AG08396 (cell line): ENCODE measurements at places on chromosomes 6 and 20.

GRCh38 chr20:37925265-37926165 is 22.6 kb downstream of the VSTM2L start:
- DNase-seq = no peak

- DNase-seq = no peak
Observed at GRCh38 chr6:1315201-1315559, 3.3 kb downstream of the FOXQ1 start.

GRCh38 chr6:10668126-10668917 is 26.1 kb downstream of the C6orf52 start:
- no peak for DNase-seq

DNA sequence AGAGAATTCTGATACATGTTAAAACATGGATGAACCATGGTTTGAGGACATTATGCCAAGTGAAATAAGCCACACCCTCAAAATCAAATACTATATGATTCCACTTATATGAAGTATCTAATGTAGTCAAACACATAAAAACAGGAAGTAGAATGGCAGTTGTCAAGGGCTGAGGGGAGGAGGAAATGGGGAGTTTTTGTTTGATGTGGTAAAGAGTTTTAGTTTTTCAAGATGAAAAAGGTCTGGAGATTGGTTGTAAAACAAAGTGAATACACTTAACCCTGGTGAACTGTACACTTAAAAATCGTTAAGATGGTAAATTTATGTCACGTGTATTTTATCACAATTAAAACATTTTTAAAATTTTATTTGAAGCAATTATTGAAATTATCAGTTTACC is 127.4 kb upstream of the GRIK2 start:
- no peak for DNase-seq

- no peak for DNase-seq
Observed at GRCh38 chr6:161308075-161308655, 34.3 kb upstream of the AGPAT4 start.

GRCh38 chr20:19328676-19329075 is 116.2 kb downstream of the SLC24A3 start:
- no peak for DNase-seq

DNA sequence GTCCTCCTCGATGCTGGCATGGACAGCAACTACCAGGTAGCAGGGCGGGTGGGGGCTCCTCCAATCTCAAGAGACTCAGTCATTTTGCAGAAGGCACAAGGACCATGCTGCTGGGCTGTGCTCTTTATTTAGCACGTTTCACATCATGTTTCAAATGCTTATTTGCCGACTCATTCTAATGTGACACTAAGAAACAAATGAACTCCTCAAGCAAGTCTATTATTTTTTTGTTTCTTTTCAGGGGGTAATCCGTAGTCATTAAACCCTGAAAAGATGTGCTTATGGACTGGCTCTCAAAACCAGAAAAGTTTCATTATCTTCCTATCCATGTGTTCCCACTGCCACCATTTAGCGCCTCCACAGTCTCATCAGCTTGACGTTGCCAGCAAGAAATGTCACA is 92.9 kb downstream of the ANKS1A start:
- DNase-seq = peak; percentile 28

DNA sequence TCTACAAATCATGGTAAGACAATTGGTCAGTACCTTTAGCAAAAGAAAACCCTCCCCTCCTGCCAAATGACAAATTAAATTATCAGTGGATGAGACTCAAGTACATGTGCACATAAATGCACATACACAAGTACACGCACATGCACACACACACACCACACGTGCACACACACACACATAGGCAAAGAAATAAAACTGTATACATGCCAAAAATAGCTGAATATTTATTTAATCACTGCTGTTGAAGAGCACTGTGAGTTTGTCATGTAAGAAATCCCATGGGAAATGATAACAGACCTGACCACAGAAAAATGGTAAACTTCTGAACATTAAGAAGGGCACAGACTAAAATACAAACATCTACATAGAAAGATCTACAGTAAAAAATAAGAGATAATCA is 46.6 kb upstream of the TNFAIP3 start:
- DNase-seq = no peak

DNA sequence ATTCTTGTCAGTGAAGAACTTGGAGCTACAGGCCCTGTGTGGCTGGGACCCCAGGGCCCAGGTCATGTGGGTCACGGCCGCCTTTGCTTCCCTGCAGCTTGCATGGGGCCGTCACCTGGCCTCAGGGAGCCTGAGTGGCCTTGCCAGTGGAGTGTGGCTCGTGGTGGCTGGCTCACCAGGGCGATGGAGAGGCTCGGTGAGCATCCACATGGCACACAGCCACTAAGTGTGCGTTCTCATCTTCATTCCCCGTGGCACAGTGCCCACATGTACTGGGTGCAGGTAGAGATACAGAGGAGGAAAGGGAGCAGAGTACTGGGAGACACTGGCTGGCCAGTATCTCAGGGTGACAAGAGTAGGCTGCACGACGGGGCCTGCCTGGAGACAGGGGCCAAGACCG is 21.5 kb downstream of the MANBAL start:
- no peak for DNase-seq

DNA sequence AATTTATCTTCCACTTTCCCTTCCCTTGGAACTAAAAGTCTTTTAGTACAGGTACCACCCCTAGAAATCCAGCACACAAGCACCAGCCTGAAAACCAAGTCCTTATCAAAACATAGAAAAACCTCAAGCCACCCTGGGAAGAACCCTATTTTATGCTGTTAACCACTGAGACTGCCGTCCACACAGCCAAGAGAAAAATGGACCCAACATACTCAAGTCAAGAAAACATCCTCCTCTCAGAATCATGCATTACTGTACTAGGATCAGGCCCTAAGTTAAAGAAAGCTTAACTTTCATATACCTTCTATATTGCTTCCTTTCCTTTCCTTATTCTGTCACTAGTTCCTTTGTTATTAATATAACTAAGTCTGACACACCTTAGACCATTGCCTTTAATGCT is 16.9 kb upstream of the GOPC start:
- DNase-seq = no peak

- peak; percentile 46 for DNase-seq
Observed at GRCh38 chr6:138815797-138816528, 20.1 kb downstream of the ECT2L start.

DNA sequence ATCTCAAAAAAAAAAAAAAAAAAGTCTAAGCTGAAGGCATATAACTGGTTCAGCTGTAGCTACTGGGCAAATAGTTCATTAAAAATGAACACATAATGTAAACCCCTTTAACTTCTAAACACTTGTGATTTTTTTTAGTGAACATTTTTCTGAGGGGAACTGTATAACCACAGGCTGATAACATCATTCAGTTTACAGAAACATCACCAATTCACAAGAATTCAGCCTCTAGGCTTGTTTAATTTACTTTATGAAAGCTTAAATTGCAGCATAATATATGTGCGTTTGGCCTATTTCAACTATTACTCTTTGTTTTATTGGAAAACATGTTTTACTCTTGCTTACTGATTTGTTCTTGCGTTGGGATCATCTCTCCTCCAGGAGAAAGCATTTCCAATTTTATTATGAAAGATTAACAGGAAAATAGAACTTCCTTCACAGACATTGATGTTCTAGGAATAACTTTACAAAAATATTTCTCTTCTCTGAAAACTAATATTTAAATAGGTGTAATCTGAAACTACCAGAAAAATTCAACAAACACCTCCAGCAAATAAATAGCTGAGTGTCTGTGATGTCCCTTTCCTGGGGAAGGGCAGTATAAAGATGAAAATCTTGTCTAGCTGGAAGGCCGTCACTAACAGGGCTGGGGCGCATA is 284.5 kb downstream of the UST start:
- no peak for DNase-seq

GRCh38 chr20:18718129-18718528 is 95.5 kb upstream of the SCP2D1 start:
- DNase-seq = no peak

GRCh38 chr6:41597246-41598000 is 40.8 kb upstream of the MDFI start:
- DNase-seq = no peak

- DNase-seq = no peak
Observed at GRCh38 chr6:37135835-37136694, 33.9 kb upstream of the PIM1 start.

GRCh38 chr6:36246506-36247268 is 23.2 kb upstream of the PNPLA1 start:
- DNase-seq = no peak

GRCh38 chr20:49684335-49684997 is 29.2 kb downstream of the B4GALT5 start:
- no peak for DNase-seq

DNA sequence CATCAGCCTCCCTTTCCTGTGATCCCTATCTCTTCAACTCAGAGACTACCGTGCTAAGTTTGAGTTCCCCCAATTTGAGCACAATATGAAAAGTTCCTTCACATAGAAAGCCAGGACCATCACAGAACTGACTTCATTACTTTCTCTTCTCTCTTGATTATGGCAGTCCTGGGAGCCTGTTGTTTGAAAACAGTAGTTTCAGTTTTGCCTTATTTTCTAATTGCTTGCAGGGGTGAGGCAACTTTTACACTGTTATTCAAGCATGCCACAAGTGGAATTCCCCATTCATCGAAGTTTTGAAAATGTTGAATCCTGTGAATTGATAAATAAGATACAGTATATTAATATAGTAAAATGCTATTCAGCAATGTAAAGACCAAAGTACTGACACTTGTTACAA is 569.7 kb upstream of the MARCKS start:
- DNase-seq = no peak

DNA sequence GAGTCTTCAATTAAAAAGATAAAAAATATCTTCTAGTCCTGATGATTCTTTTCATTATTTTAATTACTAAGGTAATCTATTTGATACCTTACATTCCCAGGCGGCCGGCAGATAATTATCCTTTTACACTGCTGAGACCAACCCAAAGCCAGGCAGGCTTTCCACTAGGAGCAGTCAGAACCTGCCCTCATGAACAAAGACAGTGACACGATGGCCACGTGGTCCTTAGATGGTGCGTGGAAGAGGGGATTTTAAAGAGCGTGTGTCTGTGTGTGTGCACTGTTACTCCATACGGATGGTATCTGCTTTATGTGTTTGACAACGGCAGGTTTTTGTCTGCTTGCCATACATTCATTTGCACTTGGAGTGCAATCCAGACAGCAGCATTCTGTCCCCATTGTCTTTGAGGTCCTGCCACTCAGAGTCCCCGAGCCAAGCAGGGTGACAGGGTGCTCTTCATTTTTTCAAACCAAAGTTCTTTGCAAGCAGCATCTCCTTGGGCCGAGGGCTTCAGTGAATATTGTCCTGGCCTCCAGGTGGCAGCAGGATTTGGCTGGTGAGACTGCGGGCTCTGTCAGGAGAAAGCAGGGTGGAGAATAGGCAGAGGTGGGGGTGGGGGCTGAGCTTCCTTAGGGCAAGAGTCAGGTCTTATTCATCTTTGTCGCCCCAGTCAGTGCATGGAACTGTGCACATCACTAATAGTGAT is 260.5 kb downstream of the NRN1 start:
- DNase-seq = no peak

DNA sequence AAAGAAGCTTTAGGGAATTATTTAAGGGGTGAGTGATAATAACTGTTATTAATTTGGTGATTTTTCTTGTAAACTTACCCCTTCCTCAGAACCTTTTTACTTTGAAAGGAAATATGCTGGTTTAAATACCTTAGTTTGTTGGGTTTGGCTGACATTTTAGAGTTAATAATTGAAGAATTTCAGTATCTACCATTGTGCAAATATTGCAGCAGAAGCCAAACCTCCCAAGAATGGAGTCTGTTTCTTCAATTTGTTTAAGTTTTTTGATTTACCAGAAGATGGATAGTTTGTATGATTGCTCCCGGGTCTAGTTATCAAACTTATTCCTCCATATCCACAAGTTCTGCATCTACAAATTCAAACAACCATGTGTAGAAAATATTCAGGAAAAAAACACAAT is 77.1 kb downstream of the ATRN start:
- no peak for DNase-seq

- DNase-seq = no peak
Observed at GRCh38 chr20:54254596-54254995, 46.7 kb downstream of the PFDN4 start.

- no peak for DNase-seq
Observed at GRCh38 chr6:158621694-158622544, 22.6 kb downstream of the DYNLT1 start.

GRCh38 chr6:126147291-126147815 is 161.0 kb downstream of the TRMT11 start:
- no peak for DNase-seq

- DNase-seq = no peak
Observed at GRCh38 chr20:41894255-41894963, 276.2 kb upstream of the CHD6 start.

DNA sequence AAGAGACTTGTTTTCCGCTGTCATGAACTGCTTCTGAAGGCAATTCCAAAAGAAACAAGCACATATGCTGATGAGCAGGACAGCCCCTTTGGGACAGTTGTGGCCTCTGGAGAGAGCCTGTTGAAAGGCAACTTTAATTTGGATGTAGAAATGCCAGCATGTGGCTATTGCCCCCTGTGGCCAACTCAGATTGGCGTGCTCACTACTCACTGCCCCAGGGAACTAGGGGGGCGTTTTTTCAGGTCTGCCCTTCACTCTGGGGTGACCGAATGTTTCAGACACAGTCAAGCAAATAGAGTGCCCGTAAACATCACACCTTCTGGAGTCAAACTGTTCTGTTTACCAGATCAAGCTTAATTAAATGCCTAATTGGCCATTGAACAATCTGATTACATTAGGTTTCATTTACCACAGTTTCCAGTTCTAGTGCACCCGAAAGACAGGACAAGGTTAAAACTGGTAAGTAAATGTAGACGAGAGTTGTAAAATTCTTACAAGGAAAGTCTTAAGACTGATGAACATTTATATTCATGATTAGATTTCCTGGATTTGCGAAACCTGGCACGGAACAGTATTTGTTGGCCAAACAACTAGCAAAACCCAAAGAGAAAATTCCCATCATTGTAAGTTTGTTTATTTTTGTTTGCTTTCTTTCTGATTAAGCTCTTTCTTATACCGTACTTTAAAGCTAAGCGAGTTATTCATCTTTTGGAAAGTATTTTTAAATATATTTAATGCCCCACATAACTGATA is 75.9 kb upstream of the SYNJ2 start:
- DNase-seq = no peak

DNA sequence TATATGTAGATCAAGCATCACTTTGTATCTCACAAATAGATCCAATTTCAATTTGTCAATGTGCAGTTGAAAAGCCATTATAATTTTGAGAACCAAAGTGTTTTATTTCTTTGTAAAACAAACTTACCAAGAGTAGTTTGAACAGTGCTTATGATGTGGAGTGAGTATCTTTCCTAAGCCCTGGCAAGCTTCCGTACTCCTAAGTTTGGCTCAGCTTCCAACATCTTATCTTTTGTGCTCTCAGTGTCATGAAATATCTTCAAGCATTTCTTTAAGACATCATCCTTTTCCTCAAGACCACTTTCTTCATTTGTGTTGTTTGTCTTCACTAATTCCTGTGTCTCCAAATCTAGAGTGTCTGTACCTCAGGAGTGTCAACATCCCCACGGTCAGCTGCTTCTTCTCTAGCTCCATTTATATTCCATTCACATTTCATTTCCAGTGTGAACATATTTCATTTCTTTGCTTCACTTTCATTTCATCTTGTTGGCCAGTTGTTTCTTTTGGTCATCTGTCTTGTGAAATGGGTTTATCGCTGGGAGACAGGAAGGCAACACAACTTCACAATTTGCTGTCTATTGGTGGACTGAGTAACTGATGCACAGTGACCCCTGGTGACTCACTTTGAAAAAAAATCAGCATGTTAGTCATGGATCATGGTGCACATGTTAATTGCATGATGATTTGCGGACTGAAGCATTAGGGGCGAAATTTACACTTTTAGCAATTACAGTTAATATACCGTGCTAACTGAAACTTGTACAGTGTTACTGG is 36.9 kb downstream of the SLC24A3 start:
- DNase-seq = no peak
